ENCODE measurements at places on chromosomes 2 and 18.

- DNase-seq, result no peak
These were observed 32.1 kb downstream of the ZFP36L2 start for GRCh38 chr2:43194121-43194869.

DNA sequence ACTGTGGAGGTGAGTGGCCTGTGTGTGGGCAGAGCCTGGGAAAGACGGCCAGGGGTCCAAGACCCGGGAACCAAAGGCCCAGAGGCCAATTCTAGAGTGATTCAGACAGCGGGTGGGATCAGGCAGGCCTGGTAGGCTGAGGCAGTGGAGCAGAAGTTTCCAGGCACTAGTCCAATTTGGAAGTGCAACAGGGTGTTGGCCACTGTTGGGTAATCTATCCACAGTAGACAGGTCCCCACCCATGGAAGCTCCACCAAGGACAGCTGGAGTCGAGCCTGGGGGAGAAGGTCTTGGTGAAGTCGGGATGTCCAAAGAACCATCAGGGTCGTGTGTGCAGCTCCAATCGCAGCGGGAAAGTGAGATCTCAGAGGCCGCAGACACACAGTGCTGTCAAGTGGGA lies 125.8 kb upstream of the COPS8 start:
- DNase-seq, result no peak

GRCh38 chr2:101076581-101076980 lies 74.5 kb downstream of the RPL31 start:
- DNase-seq, result no peak

- no peak for DNase-seq
These were observed 27.3 kb upstream of the MLPH start for GRCh38 chr2:237459741-237460174.

GRCh38 chr2:17309741-17310339 lies 208.4 kb downstream of the RAD51AP2 start:
- DNase-seq, result no peak

- DNase-seq, result no peak
These were observed 308.3 kb upstream of the HS6ST1 start for GRCh38 chr2:128626760-128627511.

DNA sequence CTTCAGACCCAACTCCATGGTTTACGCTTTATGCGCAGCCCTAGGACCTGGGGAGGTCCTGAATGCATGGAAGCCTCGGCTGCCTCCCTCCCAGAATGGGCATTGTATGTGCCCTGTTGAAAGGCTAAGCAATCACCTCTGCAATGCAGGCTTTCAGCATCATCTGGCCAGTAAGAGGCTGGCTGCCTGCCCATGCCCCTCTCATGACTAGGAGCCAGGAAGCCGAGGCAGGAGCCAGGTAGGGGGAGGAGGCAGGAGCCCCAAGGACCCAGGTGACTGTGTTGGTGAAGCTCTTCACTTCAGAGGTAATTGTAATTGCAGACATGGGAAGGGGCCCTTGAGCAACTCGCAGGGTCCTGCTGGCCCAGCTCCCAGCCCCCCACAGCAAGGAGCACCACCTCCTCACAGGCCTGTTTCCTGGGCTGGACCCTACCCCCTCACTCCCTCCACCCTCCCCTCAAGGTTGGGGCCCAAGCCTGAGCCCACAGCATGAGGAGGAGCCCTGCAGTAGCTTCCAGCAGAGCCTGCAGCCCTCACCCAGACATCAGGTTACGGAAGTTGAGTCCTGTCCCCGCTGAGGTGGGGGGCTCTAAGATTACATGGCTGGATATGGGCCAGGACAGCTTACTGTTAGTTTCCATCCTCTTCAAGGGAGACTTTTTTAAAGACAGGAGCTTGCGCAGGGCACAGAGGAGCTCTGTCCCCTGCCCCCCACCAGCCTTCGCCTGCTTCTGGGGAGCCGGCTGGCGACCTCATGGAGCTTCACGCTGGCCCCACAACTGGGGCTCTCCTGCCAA lies 21.9 kb downstream of the CRACDL start:
- DNase-seq, result no peak

DNA sequence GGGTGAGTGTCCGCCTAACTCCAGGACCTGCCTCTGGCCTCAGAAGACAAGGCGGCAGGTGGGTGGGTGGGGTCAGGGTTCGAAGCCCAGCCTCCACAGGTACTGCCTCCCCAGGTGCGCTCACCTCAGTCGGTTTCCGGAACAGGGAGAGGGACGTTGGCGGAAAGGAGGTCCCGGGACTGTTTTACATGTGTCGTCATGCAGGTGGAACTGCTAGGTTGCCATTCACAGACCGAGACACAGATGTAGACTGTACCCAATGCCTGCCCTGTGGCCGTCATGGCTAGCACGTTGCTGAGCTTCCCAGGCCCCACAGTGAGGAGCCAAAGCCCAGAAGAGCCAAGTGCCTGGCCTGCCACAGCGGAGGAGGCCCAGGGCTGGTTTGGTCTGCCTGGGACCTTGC lies 284.0 kb upstream of the HS6ST1 start:
- DNase-seq, result no peak

DNA sequence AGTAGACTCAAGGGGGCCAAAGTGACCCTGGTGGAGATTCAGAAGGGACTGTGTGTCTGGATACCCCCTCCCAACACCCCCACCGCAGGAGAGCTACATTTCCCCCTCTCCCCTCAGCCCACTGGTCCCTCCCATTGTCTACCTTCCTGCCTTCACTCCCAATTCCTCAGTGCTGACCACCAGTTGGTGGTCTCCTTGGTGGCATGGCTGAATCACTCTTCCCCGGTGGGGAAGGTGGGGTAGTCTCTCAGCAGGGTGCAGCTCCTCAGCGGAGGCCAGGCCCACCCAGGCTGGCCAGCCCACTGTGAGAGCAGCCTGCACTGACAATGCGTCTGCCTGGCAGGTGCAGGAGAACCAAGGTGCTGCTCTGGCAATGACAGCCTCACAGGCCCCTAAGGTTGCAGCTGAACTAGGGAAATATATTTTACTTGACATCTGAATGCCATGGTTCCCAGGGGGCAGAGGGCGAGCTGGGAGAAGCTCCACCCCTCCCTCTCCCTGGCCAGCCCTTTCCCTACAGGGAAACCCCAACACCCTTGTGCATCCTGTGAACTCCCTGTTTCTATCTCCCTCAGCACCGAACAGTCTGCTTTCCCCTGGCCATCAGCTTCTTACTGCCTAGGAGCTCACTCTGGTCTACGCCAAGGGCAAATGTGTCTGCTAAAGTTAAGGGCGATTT lies 62.6 kb upstream of the PAX8 start:
- no peak for DNase-seq

DNA sequence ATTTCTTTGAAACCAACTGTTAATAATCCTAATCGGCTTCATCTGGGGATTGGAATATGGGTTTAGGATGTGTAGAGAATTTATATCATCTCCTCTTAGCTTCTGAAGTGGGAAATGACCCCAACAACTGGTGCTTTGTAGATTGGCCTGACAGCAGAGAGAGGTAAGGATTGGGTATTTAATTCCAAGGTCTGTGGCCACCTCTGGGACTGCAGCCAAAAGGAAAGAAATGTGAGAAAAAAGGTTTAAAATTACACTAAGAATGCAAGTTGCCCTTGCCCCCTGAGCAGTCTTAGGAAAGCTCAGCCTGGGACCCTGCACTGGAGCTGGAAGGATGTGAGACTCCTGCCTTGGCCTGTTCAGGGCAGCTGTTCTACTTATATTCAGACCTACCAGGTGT lies 157.1 kb downstream of the FTCDNL1 start:
- DNase-seq, result no peak

DNA sequence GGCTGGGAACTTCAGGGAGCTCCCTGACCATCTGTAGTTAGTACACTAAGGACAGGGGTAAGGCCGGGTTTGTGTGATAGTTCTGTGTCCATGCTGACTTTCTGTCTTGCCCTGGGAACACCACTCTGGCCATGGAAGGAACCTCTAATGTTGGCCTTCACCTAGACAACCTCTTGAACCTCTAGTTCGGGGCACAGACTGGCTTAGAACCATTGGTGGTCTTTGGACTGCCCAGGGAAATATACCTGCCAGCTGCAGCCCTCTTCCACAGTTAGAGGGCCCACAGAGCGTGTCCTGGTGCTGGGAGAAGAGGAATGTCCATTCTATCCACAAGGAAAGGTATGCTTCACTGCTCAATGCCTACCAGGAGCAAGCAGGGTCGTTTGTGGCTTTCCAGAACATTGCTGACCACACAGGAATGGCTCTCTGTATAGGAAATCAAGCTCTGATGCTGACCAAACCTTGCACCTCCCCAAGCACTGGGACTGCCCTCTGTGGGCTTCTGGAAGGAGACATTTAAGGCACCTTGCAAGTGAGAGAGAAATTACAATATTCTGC lies 318.8 kb upstream of the EPAS1 start:
- DNase-seq, result no peak

GRCh38 chr2:188051706-188052105 lies 240.0 kb upstream of the GULP1 start:
- DNase-seq, result no peak

DNA sequence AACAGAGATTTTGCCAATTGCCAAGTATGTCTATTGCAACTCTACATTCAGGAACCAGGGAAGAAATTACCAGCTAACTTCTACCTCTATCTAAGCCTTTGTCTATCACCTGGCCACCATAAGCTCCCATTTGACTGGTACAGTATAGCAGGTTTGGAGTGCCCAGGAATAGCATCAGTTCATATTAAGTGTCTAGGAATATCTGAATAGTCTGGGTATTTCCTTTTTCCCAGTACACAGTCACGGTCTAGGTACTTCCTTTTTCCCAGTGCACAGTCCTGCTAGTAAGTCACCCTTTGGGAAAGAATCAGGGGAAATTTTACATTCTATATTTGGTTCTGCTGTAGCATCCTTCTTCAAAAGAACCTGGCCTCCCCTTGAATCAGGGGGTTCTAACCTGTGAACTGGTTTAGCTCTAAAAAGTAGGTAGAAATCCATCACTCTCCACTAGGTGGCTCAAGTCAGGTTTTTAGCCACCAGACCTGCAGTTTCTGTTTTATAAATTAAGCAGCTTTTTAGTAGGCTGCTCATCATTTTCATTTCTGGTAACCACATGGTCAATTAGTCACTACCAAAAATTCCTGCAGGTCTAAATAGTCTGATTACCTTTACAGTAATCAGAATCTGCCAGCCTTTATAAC lies 49.3 kb upstream of the DNAJC10 start:
- no peak for DNase-seq

- no peak for DNase-seq
These were observed 651 bp downstream of the STK17B start for GRCh38 chr2:196170606-196171247.

DNA sequence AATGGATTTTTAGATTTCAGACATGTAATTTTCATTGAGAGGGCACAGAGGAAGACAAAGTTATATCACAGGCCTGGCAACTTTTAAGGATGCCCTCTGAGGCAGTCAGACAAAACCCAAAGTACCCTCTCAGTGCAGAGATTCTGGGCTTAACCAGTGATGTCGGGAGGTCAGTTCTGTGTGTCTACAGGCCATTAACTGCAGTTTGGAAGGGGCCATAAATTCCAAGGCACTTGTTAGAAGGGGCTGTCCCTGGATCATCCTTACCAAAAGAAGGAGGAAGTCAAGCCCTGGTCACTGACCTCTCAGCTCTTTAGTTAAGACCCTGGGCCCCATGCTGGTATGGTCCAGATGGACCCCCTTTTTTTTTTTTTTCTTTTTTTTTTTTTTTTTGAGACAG lies 60.7 kb downstream of the LRRFIP1 start:
- DNase-seq, result no peak

DNA sequence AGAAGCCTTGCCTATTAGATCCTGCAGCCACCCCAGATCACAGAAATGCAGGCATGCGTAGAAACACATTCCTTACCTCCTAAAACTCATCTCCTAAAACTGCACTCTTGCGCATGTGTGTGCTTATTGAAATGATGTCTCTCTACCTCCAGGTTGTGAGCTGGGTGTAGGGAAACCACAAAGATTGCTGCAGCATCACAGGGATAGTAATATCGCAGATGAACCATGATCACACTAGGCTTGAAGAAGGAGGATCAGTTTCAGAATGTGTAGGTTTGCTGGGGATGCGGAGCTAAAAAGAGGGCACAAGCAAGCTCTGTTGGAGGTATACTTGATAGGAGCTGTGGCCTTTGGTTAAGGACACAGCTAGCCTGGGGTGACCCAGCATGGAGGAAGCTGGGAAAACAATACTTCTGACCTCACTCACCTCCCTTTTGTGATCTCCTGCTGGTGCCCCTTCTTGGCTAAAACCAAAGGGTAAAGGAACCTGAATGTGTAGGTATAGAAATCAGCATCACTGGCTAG lies 118.8 kb downstream of the SETBP1 start:
- no peak for DNase-seq

DNA sequence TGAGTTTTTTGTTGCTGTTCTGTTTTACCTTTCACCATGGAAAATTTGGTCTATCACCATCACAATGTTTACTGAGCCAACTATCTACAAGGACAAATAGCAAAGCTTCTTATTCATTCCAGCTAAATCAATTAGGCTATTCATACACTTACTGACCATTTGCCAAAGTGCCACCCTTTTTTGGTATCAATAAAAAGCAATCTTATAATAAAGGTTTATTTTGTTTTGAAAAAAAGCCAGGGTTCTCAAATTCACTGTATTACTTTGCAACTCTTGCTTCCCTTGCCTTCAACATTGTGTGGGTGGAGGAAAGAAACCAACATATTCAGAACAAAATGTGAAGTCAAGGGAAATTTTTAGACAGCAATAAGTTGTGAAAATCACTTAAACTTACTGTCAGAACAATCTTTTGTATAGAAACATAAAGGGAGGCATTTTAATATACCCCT lies 15.3 kb downstream of the PELI1 start:
- no peak for DNase-seq

- no peak for DNase-seq
These were observed 7.9 kb upstream of the THUMPD2 start for GRCh38 chr2:39786761-39787522.

GRCh38 chr2:165058476-165059265 lies 103.3 kb upstream of the SLC38A11 start:
- DNase-seq, result no peak

GRCh38 chr2:74941284-74941683 lies 17.2 kb upstream of the POLE4 start:
- no peak for DNase-seq

GRCh38 chr2:223528036-223528435 lies 74.1 kb downstream of the SCG2 start:
- no peak for DNase-seq

GRCh38 chr2:170457742-170458141 lies 257.4 kb upstream of the SP5 start:
- DNase-seq, result no peak

DNA sequence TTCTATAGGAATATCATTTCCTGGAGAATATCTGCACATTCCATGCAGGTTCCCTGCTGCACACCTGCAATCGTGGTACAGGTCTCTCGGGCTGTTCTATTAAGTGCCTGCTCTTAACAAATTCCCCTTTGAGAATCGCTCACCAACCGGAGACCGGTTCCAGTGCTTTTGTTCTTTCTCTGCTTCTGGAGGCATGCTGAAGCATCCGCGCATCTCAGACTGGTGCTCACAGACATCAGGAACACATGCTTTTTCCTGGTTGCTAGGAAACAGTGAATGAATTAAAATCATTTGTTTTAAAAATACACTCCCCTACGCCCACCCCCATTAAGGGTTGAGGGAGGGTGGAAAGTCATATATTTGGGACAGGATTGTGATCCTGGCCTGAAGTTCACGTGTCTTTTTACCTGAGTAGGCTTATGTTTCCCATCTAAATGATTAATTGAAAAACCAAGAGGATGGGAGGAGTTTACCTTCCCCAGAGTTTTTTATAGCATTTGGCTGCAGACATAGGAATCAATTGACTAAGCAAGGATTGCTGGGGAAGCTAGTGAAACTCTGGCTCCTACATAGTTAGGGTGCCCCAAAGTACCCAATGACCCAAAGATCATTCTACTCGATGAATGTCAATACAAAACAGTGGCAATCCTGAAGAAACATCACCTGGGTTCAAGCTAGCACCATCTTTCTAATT lies at the start of gene C2orf80:
Gene C2orf80 (minus strand): TSS at position 221 of the 694 bp plus-strand sequence. CDS start 3,044 bp downstream, outside the sequence.
- DNase-seq, result no peak
